NCI-H510A treated with DMSO at 0.1 percent for 48 hours (cell line): ENCODE measurements at places on chromosomes 12 and 14.

GRCh38 chr12:50220363-50220995 lies 53.3 kb upstream of the CERS5 start:
- no peak for DNase-seq

DNA sequence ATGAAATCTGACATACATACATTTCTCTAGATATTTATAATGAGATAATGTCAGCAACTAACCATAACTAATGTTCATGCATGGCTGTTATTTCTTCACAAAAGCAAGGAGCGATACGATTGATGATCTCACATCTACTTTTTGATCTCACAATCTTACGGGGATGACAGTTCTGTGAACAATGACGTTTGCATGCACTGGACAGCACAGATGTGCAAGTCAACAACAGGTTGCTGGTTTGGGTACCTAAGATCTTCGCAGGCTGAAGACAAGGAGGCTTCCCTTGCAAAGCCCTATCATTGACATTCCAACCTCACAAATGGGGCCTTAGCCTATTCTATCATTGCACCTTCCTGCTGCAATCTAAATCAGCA lies 53.6 kb downstream of the C12orf42 start:
- DNase-seq = no peak

GRCh38 chr12:109645708-109646107 lies 67.9 kb upstream of the FAM222A start:
- DNase-seq = no peak

GRCh38 chr14:71103662-71104484 lies 196.6 kb downstream of the PCNX1 start:
- DNase-seq = peak; percentile 81

DNA sequence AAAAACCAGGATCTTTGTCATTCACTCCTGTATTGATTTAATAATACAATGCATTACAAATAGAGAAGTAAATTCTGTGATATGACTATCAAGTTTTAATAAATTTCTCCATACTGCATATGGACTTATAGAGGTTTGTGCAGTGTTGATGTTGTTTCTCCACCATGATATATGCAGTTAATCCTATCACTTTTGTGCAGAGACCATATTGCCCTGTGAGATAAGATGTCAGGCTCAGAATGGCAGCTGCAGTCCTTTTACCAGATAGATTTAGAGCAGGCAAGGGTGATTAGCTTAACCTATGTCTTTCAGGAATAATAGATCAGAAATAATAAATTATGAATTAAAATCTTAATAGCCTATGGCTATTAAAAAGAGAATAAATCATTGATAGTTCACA lies 38.6 kb upstream of the KCNJ8 start:
- DNase-seq = no peak

GRCh38 chr12:101527682-101528081 lies 52.5 kb downstream of the SPIC start:
- DNase-seq = no peak

- no peak for DNase-seq
These were observed 216.4 kb downstream of the SLC41A2 start for GRCh38 chr12:104741497-104742367.

DNA sequence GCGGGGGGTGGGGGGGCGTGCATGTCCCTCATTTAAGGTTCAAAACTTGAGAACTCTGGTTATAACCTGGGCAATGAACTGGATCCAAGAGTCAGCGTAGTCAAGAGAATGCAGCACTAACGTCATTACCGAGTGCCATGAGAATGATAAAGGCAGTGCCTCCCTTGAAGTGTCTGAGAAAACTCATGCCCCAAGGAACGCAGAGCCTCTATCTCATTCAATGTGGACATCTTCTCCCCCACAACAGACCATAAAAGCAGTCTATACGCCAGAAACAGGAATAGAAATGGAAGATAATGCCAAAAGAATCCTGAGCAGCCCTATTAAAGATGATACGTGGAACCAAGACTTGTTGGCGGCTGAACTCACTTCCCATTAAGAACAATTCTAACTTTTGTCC lies 208.6 kb downstream of the MED13L start:
- no peak for DNase-seq

GRCh38 chr12:102513739-102514138 lies 33.4 kb upstream of the IGF1 start:
- no peak for DNase-seq

DNA sequence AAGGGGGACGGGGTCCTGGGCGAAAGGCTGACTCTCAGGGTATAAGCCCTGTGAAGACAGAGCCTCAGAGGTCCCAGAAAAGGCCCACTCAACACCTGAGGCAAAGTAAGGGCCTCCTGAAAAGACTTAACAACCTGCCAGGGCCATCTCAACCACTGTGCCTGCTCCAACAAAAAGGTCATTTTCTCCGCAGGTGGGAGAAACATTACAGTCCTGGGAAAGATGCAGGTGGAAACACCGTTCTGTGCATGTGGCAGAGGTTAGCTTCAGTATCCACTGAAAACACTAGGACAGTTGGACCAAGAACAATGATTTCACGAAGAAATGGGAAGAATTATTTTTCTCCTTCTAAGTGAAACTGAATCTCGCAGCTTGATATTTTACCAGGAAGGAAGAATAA lies 50.9 kb downstream of the CCDC88C start:
- DNase-seq = no peak

GRCh38 chr12:90253674-90254181 lies 545.1 kb upstream of the ATP2B1 start:
- DNase-seq = peak; percentile 37

DNA sequence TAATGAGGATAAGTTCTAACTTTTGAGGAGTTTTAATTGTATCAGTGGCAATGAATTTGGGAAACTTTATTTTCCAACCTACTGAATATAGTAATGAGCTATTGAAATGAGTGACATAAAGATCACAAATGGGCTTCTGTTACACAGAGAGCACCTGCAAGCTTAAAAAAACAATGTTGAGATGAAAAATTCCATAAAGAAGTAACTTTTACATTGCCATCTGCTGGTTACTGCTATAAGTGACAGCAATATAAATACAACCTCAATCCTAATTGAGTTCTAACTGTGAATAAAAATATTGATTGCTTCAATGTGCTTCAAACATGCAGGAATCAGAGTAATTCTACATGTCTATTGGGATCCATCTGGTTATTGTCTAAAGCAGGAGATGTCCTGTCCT lies 14.2 kb downstream of the WIF1 start:
- DNase-seq = peak; percentile 6

- no peak for DNase-seq
These were observed 66.4 kb upstream of the BDKRB2 start for GRCh38 chr14:96138241-96138640.

- no peak for DNase-seq
These were observed 3.9 kb downstream of the KRT2 start for GRCh38 chr12:52648012-52648550.

DNA sequence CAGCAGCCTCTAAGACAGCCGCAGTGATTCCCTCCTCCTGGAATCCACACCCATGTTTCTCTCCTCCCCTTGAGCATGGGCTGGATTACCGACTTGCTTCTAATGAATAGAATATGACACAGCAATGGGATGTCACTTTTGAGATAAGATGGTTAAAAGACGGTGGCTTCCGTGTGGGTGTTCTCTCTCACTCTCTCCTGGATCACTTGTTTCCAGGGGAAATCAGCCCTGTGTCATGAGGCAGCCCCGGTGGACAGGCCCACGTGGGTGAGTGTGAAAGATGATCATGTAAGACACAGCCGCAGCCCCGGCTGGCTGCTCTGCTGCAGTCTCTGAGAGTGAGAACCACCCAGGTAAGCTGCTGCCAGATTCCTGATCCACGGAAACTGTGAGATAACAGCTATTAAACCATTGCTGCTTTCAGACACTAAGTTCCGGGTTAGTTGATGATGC lies 10.7 kb downstream of the MOAP1 start:
- DNase-seq = no peak

- no peak for DNase-seq
These were observed 117.6 kb downstream of the SLC35F4 start for GRCh38 chr14:57748279-57748678.

GRCh38 chr12:90512518-90512917 lies 442.5 kb downstream of the CCER1 start:
- DNase-seq = no peak

GRCh38 chr14:49769171-49769570 lies 1.2 kb downstream of the KLHDC2 start:
- DNase-seq = peak; percentile 42

- DNase-seq = no peak
These were observed 179.6 kb upstream of the PDZRN4 start for GRCh38 chr12:41008472-41008871.

DNA sequence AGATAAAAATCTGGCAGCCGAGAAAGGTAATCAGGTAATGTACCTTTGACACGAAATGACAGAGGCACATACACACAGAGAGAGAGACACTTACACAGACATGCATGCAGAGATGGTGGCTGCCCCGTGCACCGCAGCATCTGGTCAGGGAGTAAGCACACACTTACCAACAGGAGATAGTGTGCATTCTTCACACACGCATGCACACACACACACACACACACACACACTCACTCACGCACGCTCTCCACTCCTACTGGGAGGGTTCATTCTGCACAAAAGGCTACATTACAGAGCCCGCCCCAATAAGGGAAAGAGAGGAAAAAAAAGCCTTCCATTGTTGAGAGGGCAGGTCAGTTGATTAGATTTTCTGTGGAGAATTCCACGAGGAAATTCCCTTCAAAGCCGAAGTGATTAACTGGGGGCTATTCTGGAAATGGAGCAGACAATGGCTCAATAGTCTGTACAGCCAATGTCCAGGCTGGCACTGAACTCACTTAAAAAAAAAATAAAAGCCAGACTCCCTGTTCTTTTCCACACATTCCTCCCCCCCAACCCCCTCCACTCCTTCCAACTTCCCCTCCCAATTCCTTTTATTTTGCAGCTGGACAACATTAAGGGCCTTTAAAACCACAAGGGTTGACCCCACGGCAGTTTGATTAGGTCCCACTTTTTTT lies 1.4 kb upstream of the SOX5 start:
- no peak for DNase-seq

- no peak for DNase-seq
These were observed 5.1 kb downstream of the TMEM179 start for GRCh38 chr14:104599446-104599845.

GRCh38 chr12:108519558-108519957 lies 4.5 kb downstream of the FICD start:
- no peak for DNase-seq

DNA sequence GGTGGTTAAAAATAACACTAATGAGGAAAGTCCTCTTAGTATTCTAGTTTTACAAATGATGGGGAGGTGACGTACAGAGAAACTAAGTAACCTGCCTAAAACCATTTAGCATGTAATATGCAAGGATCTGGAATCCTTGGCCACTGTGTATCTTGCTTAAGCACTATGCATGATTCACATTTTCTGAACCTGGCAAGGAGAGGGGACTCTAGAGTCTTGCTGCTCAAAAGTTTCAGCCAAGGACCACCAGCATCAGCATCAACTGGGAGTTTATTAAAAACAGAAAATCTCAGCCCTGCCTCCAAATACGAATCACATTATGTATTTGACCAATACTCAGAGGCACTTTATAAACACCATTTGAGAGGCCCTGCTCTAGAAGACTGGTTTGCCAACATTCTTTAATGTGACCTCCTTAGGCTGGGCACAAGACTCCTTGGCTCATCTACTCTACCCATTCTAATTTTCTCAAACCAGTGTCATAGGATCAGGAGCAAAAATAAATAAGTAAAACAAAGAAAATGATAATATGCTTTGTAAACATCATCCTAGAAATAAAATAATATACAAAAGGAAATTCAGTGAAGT lies 52.9 kb downstream of the ABCC9 start:
- DNase-seq = no peak

GRCh38 chr14:87989221-87989955 lies 3.6 kb downstream of the GALC start:
- DNase-seq = no peak

DNA sequence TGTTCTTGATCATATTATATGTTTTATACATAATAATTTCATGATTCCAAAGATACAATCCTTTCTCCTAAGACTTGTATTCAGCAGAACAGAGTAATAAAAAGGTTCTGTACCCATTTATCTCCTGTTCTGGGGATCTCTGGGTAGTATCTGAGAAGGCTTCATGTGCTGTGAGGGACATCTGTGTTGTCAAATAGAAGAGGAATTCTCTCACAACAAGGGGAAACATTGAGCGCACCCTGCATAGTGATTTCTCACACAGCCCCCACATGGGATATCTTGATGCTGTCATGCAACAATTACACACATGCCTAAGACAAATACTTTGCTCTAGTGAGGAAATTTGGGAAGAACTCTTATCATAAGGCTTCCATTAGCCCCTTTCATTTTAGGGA lies 101.8 kb upstream of the ATF1 start:
- no peak for DNase-seq

GRCh38 chr12:116263844-116264243 lies 13.6 kb downstream of the MED13L start:
- no peak for DNase-seq

- DNase-seq = no peak
These were observed 12.8 kb upstream of the ATP2B1 start for GRCh38 chr12:89721291-89721987.

GRCh38 chr14:95024380-95024779 lies 132.9 kb downstream of the DICER1 start:
- DNase-seq = no peak

DNA sequence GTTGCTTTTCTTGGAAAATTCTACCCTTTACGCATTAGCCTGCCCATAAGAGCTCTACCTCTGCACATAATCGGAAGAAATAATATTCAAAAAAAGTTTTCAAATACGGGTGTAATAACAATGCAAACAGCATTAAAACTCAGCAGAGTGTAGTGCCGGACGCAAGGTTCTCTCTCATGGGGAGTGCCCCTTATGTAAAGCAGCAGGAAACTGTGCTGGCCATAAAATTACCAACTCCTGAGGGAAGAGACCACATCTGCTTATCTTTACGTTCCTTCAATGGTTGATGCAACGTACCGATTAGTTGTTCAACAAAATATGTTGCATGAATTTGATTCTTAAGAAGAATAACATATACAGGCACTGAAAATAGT lies 118.7 kb upstream of the TMCC3 start:
- no peak for DNase-seq

GRCh38 chr12:6979453-6979852 lies 8.7 kb downstream of the EMG1 start:
- DNase-seq = no peak

- DNase-seq = no peak
These were observed 269.2 kb downstream of the CCDC91 start for GRCh38 chr12:28459481-28459880.
